HuH-7.5 (cell line): ENCODE measurements at places on chromosomes 13 and 19.

- no peak for DNase-seq
Observed at GRCh38 chr19:17326595-17326966, 8.1 kb downstream of the ANO8 start.

DNA sequence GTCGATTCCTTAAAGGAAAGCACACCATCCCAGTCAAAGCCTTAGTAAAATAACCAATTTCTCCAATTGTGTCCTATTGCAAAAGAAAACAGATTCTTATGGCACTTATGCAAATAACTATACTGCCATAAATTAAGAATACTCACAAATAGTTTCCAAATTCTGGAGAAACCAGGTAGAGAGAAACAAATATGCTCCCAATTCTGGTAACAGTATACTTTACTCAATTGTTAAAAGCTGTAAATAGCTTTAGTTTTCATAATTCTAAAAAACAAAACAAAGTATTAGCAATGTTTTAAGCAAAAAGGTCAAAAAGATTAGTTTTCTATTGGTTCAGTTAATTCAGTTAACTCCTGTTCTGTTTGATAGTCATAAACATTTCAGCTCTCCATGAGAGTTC lies 18.2 kb upstream of the UBAC2 start:
- no peak for DNase-seq

- no peak for DNase-seq
Observed at GRCh38 chr19:56839652-56840450, 675 bp downstream of the PEG3 start.

DNA sequence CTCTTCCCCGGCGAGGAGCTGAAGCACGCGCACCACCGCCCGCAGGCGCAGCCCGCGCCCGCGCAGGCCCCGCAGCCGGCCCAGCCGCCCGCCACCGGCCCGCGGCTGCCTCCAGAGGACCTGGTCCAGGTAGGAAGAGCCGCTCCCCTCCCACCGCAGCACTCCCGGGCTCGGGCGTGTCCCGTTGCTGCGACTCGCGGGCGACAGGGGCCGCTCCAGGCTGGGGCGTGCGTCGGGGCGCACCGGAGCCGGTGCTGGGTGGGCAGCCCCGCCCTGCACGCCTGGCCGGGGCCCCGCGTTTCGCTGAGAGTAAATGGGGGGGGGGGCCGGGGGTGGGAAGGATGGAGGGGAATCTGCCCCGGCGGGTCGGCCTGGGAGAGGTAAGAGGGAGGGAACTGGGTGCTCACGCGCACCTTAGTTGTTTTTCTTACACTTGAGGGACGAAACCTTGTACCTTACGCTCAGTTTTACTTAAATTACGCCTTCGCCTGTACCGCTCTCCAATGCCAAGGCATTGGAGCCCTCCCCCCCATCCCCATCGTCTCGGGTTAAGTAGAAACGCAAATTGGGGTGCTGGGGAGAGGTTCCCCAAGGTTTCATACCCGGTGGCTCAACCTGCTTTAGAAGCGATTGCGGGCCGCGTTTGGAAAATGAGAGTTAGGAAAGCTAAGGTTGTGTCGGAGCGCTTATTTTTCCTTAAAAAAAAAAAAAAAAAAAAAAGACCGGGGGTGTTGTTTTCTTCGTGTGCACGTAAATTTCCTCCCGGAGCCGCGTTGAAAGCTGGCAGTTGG lies 850 bp downstream of the KLF5 start:
- peak; percentile 56 for DNase-seq

DNA sequence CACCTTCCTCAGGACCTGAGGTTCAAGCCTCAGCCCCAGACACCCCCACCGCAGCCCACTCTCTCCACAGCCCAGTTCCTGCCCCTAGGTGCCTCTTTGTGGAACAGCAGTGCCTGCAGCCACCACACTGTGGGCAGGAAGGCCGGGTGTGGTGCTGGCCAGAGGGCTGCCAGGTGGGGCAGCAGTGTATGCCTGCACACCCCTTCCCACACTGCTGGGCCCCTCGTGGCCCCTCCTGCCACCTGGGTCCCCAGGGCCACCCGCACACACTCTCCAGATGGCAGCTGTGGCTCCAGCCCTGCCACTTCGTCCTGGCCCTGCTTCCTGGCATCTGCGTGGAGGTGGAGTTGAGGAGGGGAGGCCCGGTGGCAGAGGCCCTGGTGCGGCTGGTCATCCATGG lies 35.1 kb downstream of the HPN start:
- no peak for DNase-seq

GRCh38 chr13:66506979-66507378 lies 723.2 kb downstream of the PCDH9 start:
- no peak for DNase-seq

- DNase-seq: no peak
Observed at GRCh38 chr13:49831455-49831854, 39.0 kb upstream of the KPNA3 start.

GRCh38 chr13:73212482-73212881 lies 153.7 kb downstream of the KLF5 start:
- no peak for DNase-seq

DNA sequence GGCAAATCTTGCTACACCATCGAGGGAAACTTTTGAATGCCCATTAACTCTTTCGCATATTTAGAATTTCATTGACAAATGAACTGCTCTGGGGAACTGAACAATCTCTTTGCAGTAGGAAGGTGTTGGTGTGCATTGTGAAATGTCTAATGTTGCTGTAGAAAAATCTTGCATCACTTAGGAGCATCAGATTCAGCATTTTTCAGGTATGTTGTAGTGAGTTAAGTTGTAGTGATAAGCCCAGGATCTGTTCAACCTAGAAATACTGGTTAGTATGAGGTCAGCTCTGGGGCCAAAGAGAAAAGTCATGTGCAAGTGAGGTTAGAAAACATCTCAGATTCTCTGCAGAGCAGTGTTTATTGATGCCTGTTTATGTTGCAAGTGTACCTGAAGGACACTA lies 4.1 kb downstream of the FRY start:
- no peak for DNase-seq

GRCh38 chr13:34161931-34162543 lies 344.1 kb downstream of the RFC3 start:
- DNase-seq: no peak

DNA sequence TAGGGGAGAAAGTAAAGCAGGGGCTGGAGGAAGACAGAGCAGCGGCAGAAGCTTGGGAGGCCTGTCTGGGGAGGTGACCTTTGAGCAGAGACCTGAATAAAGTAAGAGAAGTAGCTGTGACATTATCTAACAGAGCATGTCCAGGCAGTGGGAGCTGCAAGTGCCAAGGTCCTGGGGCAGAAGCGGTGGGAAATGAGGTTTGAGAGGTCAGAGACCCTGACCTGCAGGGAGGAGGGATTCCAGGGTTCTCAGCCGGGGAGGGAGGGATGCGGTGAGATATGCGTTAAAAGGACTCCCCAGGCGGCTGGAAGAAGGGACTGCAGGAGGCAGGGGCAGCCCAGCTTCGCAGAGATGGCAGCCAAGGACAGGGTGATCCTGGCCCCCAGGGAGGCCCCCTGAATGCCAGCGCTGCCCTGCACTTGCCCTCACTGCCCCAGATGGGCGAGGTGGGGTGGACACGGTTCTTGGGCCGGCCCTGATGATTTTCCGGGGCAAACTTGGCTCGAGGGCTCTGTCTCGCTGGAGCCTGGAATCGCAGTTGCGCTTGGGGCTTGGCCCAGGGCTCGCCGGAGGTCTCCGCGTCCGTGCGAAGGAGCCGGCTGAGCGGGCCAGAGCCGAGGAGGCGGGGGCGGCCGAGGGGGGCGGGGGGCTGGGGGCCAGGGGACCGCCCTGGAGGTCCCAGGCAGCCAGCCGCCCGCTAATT lies 3.2 kb downstream of the CRLF1 start:
- peak; percentile 84 for DNase-seq

DNA sequence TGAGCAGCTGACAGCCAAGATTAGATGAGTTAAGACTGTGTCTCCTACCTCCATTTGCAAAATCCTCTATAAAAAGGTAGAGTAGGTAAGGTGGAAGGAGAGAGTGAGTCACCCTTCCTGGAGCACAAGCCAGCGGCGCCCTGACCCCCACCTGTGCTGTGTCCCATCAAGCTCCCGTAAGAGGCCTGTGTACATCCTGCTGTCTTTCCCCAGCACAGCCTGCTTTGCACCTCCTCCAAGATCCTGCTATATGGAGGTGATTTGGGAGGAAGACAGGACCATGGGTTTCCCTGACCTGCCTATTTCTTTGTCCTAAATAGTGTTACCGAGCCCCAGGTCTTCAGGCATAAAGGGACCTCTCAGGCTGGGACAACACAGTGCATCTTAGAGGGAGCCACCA lies 62.3 kb upstream of the UQCRFS1 start:
- no peak for DNase-seq

- DNase-seq: no peak
Observed at GRCh38 chr19:39362682-39363657, 20.7 kb downstream of the SAMD4B start.

DNA sequence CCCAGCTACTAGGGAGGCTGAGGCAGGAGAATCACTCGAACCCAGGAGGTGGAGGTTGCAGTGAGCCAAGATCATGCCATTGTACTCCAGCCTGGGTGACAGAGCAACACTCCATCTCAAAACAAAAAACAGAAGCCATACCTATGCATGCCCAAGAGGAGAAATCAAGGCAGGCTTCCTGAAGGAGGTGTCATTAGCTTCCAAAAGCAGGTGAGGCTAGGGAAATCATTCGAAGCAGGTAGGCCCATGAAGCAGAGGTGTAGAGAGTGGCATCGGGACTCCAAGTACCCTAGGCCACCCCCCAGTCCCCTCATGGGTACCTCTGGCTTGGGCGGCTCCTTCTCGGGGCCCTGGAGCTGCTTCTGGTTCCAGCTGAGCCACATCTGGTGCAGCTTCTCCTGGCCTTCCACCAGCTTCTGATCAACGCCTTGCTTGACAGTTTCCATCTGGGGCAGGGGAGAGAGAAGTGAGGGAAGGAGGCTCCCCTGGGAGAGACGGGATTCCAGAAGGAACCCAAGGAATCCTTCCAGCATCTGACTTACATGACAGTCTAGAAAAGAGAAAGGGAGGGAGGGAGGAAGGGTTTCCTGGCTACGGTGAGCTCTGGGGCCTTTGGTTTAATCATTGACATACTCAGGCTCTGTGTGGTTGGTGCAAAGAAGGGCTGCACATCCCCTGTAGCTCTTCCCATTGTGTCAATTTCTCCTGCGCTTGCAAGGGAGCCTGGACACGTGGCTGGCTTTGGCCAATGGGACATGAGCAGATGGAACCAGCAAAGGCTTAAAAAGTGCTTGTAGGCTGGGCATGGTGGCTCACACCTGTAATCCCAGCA lies 13.1 kb upstream of the TICAM1 start:
- no peak for DNase-seq

- DNase-seq: no peak
Observed at GRCh38 chr19:29565171-29565570, 39.4 kb downstream of the VSTM2B start.

DNA sequence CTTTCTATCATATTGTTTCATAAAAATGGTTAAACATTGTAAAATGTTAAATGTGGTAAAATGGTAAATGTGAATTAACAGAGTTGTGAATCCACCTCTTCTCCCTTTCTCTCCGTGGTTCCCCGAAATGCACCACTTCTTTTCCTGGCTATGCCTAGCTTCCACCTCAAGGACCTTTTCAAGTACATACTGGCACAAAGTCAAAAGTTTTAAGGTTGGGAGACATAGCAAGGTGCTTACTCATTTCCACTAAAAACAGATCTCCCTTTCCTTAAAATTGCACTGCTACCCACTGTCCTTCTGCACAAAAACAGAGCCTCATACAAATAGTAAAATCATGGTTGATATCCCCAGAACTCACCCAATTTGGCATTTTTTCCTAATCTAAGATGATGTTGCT lies 558.2 kb downstream of the SLITRK6 start:
- DNase-seq: no peak
